ENCODE measurements at places on chromosomes 1 and 21.
A peak's percentile ranks its signal among the peaks of the same experiment; 100 is the strongest.

DNA sequence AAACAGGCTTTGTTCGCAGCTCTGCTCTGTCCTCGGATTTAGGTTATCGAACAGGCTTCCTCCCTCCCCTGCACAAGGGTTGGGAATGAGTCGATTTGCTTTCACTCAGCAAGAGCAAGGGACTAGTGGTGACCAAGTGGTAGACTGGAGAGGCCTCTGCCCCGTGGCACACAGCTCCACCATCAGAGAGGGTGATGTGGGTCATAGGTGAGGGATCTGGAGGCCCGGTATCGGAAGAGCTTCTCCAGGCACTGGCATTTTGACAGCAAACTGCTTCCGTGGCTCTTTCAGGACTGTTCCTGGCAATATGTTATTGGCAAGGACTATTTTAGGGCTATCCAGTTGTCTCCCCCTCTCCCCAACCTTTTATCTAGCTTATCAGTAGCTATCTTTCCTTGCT lies 3.1 kb upstream of the ELF3 start:
- no peak for DNase-seq

- peak; percentile 23 for DNase-seq
Measured at GRCh38 chr21:31158789-31159581, 120.7 kb upstream of the KRTAP19-8 start.

GRCh38 chr1:17624611-17625233 lies 85.2 kb downstream of the ARHGEF10L start:
- DNase-seq, result peak; percentile 39

- no peak for DNase-seq
Measured at GRCh38 chr1:66025188-66025587, 232.5 kb downstream of the PDE4B start.

- no peak for DNase-seq
Measured at GRCh38 chr21:14617871-14618270, 71.8 kb upstream of the SAMSN1 start.

GRCh38 chr1:230109895-230110667 lies 43.0 kb downstream of the GALNT2 start:
- DNase-seq, result no peak

GRCh38 chr1:107829036-107829770 lies 135.8 kb downstream of the VAV3 start:
- DNase-seq, result no peak

GRCh38 chr1:230761443-230762167 lies 14.4 kb downstream of the CAPN9 start:
- DNase-seq, result no peak

DNA sequence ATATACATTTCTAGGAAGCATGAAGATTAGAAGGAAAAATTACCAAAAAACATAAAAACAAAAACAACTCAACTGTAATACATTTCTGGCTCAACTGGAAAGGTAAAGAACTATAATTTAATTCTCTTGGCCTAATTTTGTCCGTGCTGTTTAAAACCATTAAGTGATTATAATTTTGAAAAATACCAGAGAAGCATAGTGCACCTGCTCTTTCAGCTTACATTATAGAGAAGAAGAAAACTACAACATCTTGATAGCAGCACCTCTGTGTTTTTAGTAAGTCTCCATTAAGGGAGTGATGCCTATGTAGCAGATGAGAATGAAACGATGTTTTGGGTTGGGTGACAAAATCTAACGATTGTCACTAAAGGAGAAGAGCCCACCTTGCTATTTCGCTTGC lies 19.3 kb upstream of the MAN1A2 start:
- no peak for DNase-seq

GRCh38 chr21:42190486-42190863 lies 28.5 kb upstream of the ABCG1 start:
- no peak for DNase-seq

DNA sequence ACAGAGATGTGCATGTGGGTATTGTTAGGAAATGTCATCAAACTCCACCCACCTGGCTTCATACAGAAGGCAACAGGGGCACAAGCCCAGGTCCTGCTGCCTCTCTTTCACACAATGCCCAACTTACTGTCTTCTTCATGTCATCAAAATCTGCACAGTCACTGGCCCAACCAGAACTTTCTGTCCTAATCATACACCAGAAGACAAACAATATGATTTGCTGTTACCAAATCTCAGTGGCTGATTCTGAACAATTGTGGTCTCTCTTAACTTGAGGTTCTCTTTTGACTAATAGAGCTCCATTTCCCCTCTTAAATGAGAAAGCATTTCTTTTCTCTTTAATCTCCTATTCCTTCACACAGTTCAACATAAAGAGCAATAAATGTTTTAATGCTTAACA lies 7.7 kb downstream of the HSD3B2 start:
- no peak for DNase-seq

- no peak for DNase-seq
Measured at GRCh38 chr1:25184001-25184762, 48.1 kb downstream of the SYF2 start.

DNA sequence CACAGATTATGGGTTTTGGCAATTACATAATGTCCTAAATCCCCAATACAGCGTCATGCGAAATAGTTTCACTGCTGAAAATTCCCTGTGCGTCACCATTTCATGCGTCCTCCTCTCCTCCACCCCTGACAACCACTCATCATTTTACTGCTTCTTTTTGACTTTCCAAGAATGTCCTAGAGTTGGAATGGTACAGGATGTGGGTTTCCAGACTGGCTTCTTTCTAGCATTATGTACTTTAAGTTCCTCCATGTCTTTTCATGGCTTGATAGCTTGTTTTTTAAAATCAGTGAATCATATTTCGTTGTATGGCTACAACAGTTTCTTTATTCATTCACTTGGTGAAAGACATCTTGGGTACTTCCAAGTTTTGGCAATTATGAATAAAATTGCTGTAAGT lies 7.4 kb downstream of the NBPF3 start:
- DNase-seq, result peak; percentile 57

- DNase-seq, result no peak
Measured at GRCh38 chr1:110750562-110750961, 75.8 kb upstream of the KCNA3 start.

DNA sequence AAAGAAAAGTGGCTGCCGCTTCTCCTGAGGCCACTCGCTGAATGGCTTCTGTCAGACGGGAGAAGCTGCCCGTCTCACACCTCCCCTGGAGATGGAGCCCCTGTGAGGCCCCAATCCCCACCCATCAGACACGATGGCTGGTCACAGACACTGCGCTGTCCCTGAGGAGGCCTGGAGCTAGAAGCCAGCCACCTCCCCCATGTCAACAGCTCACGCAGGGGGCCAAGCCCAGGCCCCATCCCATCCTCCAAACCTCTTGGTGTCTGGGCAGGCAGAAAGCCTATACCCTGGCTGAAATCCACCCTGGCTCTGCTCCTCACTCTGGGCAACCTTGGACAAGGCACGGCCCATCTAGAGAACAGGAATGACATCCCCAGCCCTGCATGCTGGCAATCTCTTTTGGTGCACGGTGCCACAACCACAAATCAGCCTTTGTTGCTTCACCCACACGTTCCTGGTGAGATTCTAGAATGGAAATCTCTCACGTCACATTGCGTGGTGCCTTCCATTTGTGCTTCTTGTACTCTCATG lies 273.9 kb upstream of the VAMP3 start:
- DNase-seq, result no peak

- DNase-seq, result peak; percentile 7
Measured at GRCh38 chr1:8002329-8002910, 23.7 kb downstream of the ERRFI1 start.

DNA sequence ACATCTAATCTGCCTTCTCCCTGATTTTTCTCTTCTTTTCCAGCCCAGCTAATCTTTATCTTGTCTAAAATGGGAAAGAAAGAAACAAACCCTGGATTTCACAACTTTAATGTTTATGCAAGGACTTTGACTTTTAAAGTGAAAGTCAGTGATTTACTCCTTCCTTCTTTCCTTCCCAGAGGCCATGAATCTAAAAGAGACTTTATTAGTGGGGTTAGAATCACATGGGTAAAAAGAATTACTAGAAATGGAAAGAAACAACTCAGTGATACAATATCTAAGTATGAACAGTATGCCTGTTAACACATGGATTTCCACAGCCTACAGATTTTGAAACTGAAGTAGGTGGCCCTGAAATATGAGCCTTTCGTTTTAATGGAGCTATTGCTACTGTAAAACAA lies 59.8 kb upstream of the KCNK2 start:
- peak; percentile 80 for DNase-seq

DNA sequence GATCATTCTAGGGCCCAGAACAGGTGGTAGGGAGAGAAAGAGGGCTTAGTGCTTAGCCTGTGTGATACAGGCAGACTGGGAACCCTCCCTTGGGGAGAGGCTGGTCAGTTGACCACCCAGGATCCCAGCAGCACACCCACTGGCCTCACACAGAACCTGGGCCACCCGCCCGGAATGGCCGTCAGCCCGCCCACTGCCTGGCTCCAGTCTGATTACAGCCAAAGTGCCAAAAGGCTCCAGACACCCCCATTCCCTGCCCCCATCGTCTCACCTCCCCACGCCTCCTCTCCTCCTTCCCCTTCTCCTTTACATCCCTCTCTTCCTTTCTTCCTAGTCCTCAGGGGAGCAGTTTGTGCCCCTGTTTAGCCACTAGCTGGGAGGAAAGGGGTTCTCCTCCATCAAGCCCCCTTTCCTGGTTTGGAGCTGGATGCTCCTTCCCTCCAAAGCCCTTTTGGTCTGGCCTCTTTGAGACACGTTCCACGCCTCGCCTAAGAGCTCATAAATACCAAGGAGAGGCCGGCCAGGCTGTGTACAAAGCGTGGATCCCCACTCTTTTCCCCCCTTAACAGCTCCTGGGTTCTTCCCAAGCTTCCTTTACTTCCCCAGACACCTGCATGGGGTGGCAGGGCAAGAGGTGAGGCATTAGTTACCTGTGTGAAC lies 4.6 kb upstream of the WNT2B start:
- no peak for DNase-seq

DNA sequence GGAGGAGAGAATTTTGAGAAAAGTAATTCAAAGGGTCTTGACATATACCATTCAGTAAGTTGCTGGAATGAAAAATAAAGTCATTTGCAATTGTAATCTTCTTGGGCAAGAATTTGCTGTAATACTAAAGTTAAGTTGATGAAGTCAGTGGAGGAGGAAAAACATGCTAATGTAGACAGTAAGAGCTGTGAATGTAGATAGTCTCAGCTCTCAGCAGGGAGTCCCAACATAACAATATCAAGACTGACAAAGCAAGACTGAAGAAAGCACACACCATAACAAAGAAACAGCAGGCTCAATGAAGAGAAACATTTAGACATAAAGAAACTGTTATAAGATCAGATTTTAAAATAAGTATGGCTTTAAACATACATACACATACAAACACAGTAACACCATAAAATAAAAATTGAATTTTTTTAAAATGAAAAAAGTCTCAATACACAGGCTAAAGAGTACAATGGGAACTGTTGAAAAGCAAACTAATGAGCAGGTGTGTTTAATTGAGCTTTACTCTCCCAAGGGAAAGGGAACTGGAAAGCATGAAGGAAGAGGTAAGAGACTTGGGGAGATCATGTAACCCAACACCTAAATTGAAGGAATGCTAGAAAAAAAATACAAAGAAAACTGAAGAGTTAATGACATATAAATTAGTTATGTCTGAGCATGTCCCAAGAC lies 336.3 kb upstream of the NCAM2 start:
- no peak for DNase-seq

DNA sequence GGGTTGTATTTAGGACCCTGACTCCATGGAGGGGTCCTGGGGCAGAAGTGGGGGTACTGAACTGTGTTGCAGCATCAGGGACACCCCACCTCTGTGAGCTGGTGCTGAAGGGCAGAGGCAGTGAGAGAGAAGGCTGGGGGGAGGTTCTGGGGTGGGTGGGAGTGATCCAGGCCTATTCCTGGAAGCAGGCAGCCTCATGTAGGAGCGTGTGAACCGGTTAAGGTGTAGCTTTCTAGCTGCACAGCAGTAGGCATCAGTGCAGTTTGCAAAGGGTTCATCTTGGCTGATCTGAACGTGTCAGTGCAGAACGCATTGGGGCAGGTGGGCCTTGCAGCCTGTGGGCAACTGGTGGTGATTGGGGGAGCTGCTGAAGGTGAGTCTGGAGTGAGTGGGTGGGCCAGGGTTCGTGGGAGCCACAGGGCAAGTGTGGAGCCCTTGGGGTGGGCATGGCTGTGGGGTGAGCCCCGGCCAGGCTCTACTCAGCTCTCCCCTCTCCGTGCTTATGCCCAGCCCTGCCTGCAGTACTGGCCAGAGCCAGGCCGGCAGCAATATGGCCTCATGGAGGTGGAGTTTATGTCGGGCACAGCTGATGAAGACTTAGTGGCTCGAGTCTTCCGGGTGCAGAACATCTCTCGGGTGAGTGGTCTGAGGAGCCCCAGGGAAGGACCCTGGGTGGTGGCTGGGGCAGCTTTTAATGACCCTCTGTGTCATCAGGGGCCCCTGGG lies 86.7 kb downstream of the PTPRU start:
- DNase-seq, result no peak

GRCh38 chr1:228972576-228972975 lies 237.3 kb downstream of the RHOU start:
- no peak for DNase-seq

- DNase-seq, result no peak
Measured at GRCh38 chr1:159008744-159009188, 941 bp upstream of the IFI16 start.

- no peak for DNase-seq
Measured at GRCh38 chr1:202197653-202198365, 4.2 kb downstream of the LGR6 start.

- DNase-seq, result no peak
Measured at GRCh38 chr1:204649721-204650521, 35.6 kb downstream of the LRRN2 start.

GRCh38 chr1:51518586-51519047 lies 449 bp downstream of the EPS15 start:
- DNase-seq, result peak; percentile 73

GRCh38 chr1:176878750-176879536 lies 285.6 kb downstream of the ASTN1 start:
- no peak for DNase-seq

- DNase-seq, result peak; percentile 74
Measured at GRCh38 chr1:93448983-93449804, 1.3 kb downstream of the FNBP1L start.

- no peak for DNase-seq
Measured at GRCh38 chr1:18931730-18932129, 24.7 kb downstream of the IFFO2 start.

DNA sequence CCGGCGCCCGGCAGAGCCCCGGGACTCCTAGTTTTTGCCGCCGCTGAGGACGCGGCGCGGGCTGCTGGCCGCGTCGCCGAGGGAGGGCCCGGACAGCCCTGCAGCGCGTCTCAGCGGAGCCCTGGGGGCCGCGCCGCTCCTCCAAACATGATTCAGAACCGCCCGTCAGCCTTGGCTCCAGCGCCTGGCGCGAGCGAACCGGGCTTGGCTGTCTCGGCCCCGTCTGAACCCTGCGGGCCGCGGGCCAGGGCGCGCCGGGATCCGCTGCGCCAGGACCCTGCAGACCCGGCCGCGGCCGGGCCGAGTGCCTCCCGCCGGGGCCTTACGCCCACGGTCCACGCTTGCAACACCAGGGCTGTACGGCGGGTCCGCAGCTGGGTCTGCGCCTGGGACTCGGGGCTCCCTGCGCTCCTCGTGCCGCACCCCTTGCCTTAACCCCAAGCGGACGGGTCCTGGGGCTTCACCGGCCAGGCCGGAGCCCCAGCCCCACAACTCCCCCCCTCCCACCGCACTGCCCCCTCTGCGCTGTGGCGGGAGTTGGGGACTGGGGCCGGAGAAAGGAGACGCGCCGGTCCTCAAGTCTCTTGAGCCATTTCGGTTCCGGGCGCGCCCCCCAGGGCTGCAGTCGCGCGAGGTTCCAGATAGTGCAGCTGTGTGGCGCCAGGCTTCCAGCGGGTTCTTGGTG lies 48.4 kb upstream of the CD34 start:
- peak; percentile 69 for DNase-seq

- no peak for DNase-seq
Measured at GRCh38 chr1:17355898-17356297, 16.1 kb upstream of the PADI6 start.

Measured in adipocyte (in vitro differentiated cells).